Choroid plexus epithelial cell (primary cell): ENCODE measurements at places on chromosomes 1 and 21.
A peak's percentile ranks its signal among the peaks of the same experiment; 100 is the strongest.

DNA sequence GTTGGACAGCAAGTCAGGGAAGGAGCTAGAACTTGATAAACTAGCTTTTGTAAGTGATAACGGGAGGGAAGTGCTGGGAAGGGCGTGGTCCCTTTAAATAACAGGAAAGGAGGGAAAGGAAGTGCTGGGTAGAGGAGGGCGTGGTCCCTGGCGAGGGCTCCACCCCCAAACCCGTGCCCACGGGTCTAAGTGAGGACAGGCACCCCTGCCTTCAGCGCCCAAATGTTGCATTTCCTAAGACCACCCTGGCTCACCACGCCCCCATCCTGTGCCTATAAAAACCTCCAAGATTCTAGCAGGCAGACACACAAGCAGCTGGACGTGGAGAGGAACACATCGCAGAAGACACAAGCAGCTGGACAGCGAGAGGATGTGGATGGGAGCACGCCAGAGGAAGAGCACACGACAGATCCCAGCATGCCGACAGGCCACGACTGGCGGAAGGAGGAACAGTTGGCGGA lies 58.5 kb downstream of the PALMD start:
- no peak for DNase-seq

DNA sequence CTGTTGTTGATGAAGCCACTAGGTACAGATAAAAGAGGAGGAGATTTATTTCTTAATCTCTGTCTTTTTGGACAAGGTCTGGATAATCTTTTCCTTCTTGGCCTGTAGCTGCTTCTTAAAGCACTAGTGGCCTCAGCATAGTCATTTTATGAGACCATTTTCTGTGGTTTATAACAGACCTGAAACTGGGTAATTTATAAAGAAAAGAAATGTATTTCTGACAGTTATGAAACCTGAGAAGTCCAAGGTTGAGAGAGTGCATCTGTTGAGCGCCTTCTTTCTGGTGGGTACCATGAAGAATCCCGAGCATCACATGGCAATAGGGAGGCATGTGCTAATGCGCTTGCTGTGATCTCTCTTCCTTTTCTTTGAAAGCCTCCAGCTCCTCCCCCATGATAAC lies 36.7 kb upstream of the PDC start:
- DNase-seq = no peak

- DNase-seq = peak; percentile 99
Observed at GRCh38 chr1:23562137-23562876, 3.0 kb upstream of the ID3 start.

- no peak for DNase-seq
Observed at GRCh38 chr21:41321908-41322495, 5.4 kb downstream of the FAM3B start.

DNA sequence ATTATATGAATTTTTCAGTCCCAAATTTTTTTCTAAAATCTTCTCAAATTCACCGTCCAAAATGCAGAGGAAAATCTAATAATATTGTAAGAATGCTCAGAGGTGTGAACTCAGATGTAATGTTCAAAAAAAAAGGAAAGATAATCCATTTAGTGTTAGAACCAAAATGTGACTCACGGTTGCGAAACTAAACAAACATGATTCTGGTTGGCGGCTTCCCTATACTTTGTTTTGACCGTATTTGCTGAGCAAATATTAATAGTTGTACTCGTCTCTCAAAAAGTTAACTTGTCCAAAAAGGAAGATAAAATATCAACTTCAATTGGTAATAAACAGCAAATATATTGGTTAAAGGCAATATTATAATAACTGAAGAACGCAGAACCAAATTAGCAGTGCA lies 34.4 kb downstream of the ZSWIM5 start:
- peak; percentile 48 for DNase-seq

DNA sequence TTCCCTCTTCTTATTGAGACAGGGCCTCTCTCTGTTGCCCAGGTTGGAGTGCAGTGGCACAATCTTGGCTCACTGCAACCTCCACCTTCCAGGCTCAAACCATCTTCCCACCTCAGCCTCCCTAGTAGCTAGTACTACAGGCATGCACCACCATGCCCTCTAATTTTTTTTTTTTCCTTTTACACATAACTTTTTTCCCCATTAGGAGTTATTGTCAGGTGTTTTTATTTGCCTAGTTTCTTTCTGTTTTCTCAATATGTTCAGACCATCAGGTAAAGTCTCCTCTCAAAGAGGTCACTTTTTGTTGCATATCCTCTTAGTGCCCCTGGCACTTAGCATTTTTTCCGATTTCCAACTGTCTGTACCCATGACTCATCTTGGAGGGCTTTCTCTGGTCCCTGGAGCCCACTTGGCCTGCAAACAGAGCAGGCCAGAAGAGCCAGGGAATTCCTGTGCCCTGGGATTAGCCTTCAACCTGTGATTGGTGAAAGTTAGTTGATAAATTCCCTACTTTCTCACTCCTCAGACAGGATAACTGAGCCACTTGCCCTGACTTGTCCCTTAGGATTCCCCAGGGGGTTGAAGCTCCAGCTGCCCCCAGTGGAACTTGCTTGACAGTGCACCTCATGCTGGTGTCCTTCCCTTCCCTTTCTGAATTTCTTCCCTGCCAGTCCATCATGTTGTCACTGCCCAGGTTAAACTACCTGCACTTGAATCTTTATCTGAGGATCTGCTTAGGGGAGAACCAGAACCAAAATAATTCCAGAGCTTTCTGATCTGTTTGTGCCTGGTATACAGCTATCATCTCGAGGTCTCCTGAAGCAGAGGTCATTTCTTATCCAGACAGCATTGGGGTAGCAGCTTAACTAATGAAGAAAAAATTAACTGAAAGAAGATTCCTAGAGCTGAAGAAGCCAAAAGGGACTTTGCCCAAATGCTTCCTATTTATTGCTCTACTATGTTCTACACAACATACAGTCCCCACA lies 2.4 kb downstream of the NTPCR start:
- DNase-seq = peak; percentile 47

- peak; percentile 36 for DNase-seq
Observed at GRCh38 chr1:200415227-200415626, 5.4 kb upstream of the ZNF281 start.

DNA sequence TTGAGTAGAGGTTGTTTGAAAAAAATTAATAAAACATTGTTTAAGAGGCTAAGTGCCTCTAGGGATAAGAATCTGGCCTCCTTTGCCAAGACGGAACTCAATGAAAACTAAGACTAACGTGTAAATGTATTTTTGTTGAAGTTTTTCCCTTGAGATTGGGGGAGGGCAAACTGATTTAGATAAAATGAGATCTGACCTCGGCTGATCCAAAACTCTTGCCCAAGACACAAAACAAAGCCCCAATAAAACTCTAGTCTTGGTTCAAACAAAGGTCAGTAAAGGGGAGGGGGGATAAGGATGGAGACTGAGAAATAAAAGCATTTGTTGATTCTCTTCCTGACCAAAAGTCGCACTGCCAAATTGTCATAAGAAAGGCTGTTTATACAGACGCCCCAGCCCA lies 134.8 kb upstream of the DPT start:
- DNase-seq = no peak

- peak; percentile 79 for DNase-seq
Observed at GRCh38 chr1:151372058-151372934, at the start of gene SELENBP1. SELENBP1 (minus strand) TSS chr1:151372705; CDS start chr1:151372641, 64 bp downstream.

DNA sequence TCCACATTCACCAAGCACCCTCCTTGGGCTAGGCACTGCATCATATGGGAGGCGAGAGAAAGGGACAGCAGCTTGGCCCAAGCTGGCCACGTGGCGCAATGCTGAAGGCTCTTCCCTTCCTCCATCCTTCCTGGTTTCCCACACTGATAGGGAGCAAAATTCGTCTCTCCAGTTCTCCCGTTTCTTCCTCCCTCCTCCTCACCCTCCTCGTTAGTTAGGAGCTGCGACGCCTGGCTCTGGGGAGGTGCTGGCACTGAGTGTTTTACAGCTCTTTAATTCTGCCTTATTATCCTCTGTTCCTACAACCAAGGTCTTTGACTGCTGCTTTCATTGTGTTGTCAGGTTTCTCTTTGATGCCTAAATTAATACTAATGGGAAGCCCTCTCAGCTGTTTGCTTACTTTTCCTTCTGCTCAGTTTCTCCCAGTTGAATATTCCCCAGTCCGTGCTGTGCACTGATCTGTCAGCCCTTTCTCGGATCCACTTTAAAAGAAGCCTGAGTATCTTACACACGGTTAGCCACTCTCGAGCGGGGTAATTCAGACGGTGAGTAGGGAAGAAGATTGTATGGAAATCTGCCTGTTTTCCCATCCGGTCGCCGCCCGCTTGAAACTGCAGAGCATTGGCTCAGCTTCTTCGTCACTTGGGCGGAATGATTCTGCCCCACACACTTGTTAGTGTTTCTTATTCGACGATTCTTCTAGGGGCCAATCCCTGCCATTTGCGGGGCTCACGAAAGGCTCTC lies 56.2 kb upstream of the SMYD2 start:
- peak; percentile 39 for DNase-seq

GRCh38 chr1:201894343-201895119 lies 5.8 kb downstream of the SHISA4 start:
- DNase-seq = no peak

- DNase-seq = no peak
Observed at GRCh38 chr21:43192501-43193081, 23.8 kb downstream of the CRYAA start.

GRCh38 chr1:10625554-10625953 lies 150.8 kb downstream of the PEX14 start:
- no peak for DNase-seq

- no peak for DNase-seq
Observed at GRCh38 chr1:153752072-153752471, 23.1 kb upstream of the SLC27A3 start.

DNA sequence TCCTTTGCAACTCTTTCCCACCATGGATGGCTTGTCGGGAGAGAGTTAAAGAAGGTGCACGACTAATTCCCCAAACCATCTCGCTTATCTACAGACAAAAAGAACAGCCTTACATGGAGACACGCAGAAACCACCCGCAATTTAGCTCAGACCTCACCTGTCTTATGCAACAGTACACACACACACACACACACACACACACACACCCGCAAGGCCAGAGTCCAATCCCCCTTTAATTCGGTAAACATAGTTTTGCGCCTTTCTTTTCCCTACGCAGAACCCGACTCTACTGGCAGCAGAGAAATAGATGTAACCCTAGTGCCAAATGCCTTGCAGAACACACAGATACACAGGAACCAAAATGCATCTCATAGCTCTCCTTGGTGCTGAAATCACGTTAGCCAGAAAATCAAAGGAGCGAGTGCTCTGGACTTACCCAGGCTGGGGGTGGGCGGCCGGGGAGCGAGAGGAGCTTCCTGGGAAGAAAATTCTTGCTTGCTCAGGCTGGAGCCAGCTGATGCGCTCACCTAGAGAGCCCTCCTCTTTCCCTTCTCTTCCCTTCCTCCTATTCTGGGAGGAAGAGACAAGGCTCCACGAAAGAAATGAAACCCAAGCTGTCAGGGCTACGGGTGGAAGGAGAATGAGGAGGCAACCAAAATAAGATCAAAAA lies 470 bp downstream of the TNR start:
- DNase-seq = peak; percentile 42
